Pons (tissue), 1 donor: ENCODE measurements at places on chromosomes 7 and 10.
A peak's percentile ranks its signal among the peaks of the same experiment; 100 is the strongest.

DNA sequence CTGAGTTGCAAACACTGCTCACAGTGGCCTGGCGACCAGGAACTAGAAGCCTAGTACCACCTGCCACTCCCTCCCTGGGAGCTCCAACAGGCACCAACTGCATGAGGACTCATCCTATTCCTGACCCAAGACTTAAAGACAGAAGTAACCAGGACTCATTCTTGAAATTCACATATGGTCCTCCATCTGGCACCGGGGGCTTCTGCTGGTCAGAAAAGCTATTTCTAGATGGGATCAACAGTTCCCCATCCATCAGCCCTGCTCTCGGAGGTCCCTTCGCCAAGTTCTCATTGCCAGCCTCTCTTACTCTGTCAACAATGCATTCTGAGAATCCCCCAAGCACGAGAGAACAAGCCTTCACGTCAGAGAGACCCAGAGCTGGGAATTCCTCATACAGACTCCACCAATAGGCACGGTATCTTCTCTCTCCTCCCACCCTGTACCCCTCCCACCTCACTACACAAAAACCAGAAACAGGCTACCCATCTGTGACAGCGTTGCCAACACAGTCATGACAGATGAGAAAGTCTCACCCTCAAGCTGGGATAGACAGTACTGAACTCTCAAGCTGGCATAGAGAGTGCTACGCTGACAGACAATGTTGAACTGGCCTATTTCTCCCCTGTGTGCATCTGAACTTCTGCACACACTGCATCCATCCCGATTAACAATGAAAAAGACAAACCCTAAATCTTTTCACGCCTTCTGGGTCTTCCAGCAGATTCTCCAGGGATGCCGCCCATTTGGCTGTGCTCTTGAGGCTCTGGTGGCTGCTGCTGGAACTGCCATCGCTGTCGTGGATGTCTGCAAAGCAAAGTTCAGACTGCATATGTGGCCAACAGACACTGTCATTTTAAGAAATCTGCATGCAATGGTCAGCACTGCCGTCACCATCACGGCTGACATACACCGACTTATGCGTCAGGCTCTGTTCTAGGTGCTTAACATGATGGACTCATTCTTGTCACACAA is 15.6 kb downstream of the RGS10 start:
- DNase-seq = no peak

DNA sequence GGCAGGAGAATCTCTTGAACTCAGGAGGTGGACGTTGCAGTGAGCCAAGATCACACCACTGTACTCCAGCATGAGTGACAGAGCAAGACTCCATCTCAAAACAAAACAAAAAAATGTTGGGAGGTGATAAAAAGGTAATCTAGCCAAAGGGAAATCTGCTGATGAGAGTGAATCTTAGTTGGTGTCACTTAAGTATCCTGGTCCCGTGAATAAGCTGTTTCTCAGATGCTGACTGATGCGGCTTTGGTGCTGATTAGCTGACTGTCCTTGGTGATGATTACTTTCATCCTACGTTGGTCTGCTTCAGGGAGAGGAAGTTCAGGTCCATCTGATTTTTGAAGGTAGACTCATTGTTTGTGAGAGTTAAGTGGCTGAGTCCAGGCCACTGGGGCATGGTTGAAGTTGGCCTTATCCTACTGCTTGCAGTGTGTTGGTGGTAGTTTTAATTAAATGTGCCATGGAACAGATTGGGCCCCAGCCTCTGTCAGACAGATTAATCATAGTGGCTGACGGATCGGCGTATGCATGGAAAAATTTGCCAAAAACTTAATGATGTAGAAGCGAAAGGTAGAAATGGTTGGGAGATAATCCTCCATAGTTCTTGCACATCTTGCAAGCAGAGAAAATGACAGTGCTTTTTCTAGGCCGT is 17.4 kb upstream of the TMEM236 start:
- DNase-seq = no peak

DNA sequence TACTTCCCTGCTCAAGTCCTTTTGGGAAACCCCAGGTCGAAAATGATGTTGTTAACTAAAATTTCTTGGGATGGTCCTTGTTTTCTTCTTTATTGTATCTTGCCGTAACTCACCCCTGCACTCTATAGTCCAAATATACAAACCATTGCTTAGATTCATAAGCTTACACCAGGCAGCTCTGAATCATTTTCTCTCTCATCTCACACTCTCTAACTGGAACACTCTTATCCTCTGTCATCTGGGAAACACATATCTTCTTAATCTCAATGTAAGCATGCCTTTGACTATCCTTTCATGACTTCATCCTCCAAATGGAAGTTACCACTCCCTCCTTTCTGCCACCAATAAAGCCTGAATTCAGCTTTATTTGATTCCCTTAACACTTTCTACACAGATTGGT is 175.8 kb upstream of the ANK3 start:
- DNase-seq = no peak

DNA sequence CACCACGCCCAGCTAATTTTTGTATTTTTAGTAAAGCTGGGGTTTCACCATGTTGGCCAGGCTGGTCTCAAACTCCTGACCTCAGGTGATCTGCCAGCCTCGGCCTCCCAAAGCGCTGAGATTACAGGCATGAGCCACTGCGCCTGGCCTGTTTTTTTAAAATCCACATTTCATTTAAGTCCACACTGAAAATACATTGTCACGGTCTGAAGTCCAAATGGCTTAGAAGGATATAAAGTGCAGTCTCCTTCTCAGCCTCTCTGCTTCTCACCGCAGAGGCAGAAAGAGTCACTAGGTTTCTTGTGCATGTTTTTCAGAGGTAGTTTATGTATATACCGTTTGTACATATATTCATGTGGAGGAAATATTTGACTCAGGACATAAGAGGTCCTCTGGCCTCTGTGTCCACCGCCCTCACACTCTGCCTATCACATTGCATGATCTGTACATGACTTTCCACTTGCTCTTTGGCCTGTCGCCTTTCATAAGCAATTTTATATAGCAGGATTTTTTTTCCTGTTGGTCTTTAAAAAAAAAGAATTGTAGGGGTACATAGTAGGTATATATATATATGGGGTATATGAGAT is 42.9 kb downstream of the BLNK start:
- DNase-seq = no peak

DNA sequence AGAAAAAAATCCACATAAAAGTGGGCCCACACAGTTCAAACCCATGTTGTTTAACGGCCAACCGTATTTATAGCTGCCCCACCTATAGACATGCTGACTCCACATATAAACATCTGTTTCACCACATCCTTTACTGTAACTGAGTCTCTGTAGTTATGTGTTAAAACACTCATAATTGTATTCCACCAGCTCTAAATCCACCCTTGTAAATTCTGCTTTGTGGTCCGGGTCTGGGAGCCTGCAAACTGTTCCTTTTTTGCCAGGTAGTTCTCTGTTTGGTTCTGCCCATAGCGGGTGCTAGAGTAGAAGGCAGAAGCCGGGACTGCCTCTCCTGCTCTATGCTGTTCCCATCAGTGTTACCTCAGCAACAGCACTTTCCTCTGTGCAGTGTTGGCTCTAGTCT is 20.2 kb upstream of the FHIP2A start:
- no peak for DNase-seq

DNA sequence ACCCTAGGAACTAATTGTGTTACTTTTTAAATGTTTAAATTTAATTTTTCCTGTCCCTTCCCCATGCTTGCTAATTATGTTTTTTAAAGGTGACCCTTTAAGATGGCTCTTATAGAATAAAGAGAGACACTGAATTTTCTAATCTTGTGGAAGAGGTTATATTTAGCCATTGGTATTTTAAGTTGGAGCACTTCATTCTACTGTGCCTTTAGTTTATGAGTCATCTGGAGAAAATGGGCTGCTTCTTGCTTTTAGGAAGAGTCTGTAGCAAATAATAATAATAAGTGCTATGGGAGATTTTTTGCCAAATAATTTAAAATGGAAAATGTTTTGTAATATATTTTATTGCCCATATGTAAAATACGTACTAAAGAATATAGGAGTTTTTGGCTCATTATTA is 139.7 kb downstream of the ADK start:
- no peak for DNase-seq

DNA sequence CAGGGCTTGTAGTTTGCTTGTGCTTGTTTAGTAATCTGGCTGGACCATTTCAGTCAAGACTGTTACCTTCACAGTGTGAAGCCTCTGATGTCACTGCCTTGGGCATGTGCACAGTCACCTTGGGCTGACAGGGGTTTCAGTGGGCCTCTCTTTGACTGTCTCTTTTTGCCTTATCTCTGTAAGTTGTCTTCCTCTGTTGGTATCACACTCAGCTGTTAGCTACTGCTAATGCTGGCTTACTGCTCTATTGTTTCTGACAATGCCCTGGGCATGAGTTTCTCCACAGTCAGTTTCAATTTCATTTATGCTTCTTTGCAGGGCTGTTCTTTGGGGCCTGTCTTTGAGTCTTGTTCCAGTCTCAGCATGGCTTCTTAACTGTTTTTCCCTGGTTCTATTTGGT is 201.9 kb upstream of the SHH start:
- DNase-seq = no peak

GRCh38 chr7:148084138-148084537 is 506.4 kb upstream of the C7orf33 start:
- DNase-seq = peak; percentile 93
